Peyer's patch (tissue), 4 donors: ENCODE measurements at places on chromosomes 2 and 18. TPM values are rescaled to one million over a fixed set of nuclear protein-coding genes. Genes with fewer than 3 reads are reported as not detected.

ONECUT2 gene
- total RNA-seq: not detected

WDPCP gene
- 6.5 TPM for total RNA-seq

DNA sequence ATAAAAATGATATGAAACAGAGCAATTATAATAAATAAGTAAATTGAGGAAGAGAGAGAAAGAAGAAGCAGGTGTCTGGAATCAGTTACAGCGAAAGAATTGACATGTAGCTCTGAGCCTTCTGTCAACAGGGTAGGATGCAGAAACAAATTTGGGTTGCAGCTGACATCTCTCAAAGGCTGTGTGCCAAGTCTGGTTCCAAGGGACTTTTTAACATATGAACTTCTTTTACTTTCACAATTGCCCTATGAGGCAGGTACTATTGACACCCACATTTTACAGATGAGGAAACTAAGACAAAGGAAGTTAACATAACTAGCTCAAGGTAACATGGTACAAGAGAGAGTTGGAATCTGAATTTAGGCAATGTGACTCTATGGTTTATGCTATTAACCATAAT, 260.0 kb downstream of the ASXL3 start:
- DNase-seq: no peak

GRCh38 chr18:6269660-6270332, 144.9 kb downstream of the L3MBTL4 start:
- DNase-seq: no peak

GRCh38 chr2:2114707-2115245, 216.3 kb downstream of the MYT1L start:
- DNase-seq: no peak

GRCh38 chr2:157498483-157498882, 54.6 kb upstream of the CYTIP start:
- DNase-seq: no peak

DNA sequence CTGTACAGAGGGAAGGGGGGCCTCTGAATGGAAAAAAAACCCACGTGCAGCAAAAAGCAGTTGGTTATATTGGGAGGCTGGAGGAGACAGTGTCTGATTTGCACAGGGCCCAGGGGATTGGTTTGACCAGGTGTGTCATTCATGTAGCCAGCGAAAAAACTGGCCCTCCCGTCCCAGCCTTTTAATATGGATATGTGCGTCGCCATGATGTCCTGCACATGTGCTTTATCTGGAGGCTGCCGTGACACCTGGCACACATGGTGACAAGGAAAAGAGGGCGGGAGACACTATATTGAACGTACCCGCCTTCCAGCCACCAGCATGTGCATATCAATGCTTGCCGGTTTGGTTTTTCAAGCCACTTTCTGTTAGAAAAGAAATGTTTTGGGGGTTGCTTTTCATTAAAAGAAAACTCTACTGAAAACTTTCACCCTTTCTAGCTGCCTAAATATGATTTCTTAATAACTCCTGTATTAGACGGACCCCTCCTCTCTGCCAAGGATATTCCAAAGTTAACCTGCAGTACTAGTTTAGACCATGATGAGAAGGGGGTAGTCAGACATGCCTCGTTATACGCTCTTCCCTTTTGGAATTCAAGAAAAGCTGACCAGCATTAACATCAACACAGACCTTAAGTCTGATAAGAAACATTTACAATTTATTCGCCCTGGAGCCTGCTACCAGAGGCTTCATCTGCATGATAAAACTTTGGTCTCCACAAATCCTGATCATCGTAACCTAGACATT, 16.2 kb downstream of the SLC25A52 start:
- DNase-seq: no peak

DNA sequence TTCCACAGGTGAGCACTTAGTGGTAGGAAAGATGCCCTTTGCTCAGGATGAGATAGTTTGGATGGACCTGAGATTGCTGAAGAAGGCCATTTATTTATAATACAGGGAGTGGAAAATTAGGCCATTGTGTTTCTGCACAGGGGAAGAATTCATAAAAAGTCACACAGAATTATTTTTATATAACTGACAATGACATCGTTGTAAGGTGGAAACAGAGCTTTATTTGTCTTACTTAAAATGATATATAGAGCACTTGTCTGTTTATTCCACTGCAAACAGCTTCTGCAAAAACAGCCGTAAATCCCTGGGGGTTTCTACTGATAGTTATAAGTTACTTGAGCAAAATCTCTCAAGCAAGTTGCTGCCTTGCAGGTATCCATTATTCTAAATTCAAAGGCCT, 158.1 kb upstream of the ZNF521 start:
- DNase-seq: no peak

- DNase-seq: no peak
Observed at GRCh38 chr2:45929674-45930395, 278.4 kb downstream of the PRKCE start.

DNA sequence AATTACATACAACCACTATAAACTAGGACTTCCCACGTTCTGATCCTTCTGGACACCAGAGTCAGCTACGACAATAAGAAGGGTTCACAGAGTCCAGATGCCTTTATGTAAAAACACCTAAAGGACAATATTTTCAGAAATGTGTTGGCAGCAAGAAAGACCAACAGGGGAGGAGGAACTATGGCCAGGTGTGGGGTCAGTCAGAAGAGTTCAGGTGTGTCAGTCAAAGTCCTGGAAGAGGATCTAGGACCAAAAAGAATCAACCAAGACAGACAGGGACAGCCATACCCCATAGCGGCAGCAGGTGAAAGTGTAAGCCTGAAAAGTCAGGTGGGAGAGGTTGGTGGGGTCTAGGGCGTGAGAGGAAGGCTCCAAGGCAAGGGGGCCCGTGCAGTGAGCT, 38.0 kb upstream of the YPEL5 start:
- no peak for DNase-seq
